Hematopoietic multipotent progenitor cell treated with erythropoietin and hydrocortisone succinate and interleukin-3 and kit ligand, for 4 days (in vitro differentiated cells): ENCODE measurements at places on chromosomes 4 and X.
A peak's percentile ranks its signal among the peaks of the same experiment; 100 is the strongest.

- no peak for DNase-seq
Measured at GRCh38 chr4:100633269-100633668, 115.4 kb upstream of the EMCN start.

- DNase-seq, result no peak
Measured at GRCh38 chr4:186158966-186159365, 32.4 kb upstream of the CYP4V2 start.

GRCh38 chr4:149203256-149204001 is 612.2 kb downstream of the IQCM start:
- DNase-seq, result no peak

- peak; percentile 66 for DNase-seq
Measured at GRCh38 chr4:123744664-123745290, 348.2 kb downstream of the SPRY1 start.

GRCh38 chrX:112083624-112084326 is 1.2 kb upstream of the TRPC5 start:
- DNase-seq, result no peak

DNA sequence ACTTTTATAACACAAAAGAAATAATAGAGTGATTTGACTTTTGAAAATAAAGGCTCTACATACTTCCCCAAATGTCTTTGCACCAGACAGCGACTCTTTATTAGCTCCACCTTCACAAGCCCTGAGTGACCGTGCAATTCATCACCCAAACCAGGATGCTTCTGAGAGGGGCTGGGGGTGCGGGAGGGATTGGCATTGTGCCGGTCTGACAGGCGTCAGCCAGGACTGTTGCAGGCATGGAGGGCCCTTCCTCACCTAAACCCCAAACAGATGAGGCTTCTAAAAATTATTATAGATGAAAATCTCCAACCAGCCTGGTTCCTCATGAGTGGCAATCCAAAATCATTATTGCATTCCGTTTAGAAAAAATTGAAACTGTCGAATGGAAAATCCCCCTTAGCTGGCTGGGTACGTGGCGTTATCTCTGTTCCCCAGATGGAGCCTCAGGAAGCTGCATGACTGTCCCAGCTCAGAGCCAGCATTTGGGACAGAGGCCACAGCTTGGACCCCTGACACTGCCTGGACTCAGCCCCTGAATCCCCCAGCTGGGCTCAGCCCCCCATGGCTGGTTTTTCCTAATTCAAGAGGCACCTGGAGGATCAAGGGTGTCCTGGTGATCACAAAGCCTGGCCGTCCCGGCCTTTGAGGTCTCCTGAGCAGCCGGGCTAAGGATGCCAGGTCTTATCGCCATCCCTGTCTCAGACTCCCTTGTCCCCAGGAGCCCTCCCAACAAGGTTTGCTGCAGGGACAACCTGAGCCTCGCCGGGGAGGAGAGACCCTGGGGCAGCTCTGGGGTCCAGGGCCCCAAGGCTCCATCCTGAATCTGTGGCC is 60.4 kb downstream of the SORCS2 start:
- DNase-seq, result peak; percentile 28

DNA sequence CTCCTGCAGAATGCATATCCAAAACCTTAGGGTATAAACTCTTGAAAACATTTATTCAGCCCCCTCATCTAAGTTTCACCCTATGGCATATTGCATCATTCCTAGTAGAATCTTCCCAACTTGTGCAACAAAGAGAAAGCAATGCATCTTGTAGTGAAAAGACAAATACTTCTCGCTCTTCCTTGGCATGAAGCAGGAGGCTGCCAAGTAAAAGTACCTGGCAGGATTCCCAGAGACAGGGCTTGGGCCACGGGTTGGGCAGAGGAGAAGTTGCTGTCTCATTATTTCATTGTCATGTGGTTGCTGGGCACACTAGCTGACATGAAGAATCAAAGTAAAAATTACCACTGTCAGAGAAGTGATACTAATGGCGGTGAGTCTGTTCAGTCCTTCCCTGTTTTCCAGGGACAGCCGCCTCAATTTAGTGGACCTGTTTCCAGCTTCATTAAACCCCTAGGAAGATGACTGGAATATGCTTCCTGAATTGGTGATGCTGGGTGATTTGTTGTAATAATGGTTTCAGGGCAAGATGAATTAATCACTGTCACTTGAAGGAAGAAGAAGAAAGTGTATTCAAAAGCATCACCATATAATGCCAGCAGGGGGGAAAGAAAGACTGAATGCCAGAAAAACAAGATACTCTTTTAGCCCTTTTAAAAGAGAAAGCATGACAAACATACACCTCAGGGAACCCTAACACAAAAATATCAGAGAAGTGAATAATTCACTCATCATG is 380.5 kb upstream of the IGFBP7 start:
- DNase-seq, result no peak

GRCh38 chr4:4781936-4782707 is 77.3 kb upstream of the MSX1 start:
- DNase-seq, result no peak

DNA sequence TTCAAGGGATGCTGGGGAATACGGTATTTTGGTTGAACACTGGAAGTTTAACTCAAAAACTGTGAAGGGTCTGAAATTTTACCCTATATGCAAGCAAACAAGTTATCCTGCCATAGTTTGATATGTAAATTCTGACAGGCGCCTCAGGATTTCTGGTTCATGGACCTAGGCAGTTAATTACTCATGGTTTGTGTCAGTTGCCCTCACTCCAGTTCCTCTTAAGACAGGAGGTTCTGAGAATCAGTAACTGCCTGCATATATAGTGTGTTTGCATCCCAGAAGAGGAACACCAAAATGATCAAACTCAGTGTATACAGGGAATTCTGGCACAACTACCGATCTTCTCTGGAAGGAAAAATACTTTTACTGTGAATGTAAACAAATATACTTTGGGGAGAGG is 360.4 kb upstream of the NWD2 start:
- DNase-seq, result no peak
